ENCODE measurements at places on chromosomes 3 and 15.

DNA sequence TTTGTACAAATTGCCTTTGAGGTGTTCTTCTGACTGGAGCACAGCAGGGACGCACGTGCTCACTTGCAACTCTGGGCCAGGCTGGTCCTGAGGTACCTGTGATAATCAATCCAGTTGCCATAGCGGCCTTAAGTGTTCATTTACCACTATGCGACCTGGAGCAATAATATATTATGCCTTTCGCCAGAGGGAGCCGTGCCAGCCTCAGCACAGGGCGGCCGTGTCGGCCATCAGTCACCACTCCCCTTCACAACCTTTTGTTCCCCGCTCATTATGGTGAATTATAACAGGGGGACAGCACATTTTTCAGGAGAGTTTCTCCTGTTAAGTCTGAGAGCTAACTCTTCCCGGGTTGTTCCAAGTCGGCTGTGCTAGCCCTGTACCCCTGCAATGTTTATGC is 289.7 kb downstream of the RORA start:
- DNase-seq: no peak

DNA sequence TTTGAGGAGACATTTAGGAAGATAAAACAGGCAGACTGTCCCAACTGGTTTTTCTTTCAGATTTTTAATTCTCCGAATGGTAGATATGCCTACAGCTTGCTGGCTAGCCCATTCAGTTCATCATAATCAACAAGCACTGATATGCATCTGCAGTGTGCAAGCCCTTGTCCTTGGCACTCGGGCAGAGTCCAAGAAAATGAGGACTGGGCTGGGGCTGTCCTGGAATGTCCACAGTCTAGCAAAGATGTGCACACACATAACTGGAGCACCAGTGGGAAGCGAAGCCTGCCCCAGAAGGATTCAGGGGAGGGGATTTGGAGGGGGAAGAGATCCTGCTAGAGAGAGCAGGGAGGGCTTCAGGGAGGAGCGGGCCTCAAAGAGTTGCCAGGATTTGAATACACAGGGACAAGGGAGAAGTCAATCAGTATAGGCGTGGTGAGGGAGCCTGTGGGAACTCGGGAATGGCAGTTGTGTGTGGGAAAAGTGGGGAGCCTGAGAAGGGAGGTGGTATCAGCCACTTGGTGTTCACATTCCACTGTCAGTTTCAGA is 8.7 kb downstream of the FAH start:
- no peak for DNase-seq

DNA sequence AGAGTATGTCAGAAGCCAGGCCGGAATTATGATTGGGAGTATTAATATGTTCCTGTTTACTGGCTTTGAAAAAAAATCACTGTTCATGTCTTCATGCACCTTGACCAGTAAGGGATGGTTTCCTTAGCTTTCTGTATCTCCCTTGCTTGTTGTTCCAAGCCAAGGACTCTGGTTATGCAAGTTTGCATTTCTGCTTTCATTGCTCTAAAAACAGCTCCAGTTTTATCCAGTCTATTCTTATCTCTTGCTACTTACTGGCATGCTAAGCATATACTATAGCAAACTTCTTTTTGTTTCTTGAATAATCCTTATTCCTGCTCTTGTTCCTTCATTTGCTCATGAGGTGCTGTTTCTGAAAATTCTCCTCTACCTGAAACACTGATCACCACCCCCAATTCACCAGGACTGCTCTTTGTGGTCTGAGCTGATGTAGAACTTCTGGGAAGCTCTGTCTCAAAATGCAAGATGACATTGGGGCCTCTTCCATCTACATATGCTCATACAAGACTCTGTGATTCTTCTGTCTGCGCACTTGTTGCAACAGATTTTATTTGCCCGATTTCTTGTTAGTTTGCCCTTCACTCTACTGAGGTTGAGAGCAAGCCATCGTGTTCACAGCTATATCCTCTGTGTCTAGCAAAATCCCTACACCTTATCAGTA is 173.0 kb downstream of the EBLN2 start:
- DNase-seq: no peak

GRCh38 chr15:62858343-62858742 is 184.2 kb upstream of the TPM1 start:
- DNase-seq: no peak

GRCh38 chr3:146679995-146680394 is 74.8 kb upstream of the PLSCR5 start:
- DNase-seq: no peak

GRCh38 chr3:177060492-177060891 is 136.8 kb downstream of the TBL1XR1 start:
- DNase-seq: peak; percentile 11

DNA sequence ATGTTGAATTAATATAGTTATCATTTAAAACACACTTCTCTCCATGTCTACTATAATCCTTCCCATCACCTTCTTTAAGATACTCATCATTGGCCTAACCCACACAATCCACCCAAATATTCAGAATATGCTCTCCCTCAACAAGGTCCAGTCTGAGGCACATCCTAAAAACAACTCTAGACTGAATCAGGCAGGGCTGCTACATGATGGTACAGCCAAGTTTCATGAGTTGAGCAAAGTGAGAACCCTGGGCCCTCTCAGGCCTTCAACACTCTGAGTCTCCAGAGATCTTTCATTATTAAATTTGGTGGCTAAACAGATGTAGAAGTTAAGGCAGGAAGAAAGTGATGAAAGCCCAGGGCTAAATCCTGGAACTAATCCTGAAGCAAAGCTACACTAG is 16.2 kb downstream of the ZNF148 start:
- DNase-seq: no peak

- DNase-seq: no peak
Measured at GRCh38 chr3:78494851-78495250, 1272.9 kb downstream of the ROBO1 start.

- no peak for DNase-seq
Measured at GRCh38 chr3:39202094-39202493, 9.7 kb upstream of the XIRP1 start.

GRCh38 chr15:91192285-91192684 is 92.2 kb downstream of the SV2B start:
- peak; percentile 11 for DNase-seq

DNA sequence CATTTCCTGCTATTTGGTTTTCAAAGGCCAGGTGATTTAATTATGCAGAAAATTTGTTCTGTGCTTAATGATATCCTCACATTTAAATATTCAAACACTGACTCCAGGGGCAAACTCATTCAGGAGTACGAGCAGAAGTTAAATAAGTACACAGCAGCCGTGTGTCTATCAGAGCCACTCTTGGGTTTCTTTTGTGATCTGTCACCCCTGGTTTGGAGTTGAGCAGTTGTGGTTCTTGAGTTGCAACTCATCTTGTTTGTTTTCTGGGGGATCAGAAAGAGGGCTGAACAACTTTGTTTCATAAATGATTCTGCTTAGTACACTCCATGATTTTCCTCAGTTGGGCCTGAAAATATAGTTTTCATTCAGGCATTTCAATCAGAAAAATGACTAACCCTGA is 25.7 kb upstream of the PPP4R2 start:
- no peak for DNase-seq

DNA sequence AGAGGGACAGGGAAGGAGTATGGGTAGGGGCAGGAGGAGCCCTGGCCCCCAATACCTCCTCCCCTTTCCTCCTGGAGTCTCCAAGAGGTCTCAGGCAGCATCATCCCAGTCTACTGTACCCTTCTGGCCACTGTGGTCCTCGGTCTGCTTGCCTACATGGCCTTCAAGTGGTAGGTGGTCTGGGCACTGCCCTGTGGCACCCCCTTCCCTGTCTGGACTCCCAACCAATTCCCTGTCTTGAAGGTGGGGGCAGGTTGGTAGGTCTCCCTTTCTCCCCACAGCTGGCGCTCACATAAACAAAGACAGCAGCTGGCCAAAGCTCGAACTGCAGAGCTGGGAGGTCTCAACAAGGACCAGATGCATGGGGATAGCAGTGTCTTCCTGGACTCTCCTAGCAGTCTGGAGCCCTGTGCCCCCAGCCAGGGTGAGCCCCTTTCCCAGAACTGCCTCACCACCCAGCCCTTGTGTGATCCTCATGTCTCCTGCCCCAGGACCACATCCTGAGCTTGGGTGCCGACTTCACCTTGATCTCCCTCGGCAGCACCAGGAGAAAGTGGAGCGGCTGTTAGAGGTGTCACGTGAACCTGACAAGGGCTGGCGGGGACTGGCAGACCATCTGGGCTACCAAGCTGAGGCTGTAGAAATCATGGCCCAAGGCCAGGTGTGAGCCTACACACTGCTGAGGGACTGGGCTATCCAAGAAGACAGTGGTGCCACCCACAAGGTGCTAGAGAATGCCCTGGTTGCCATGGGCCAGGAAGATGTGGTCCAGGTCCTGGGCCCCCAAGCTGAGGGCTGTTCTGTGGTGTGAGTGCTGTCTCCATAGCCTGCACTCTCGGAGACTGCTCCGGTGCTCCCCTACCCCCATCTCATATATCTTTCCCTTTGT is 33.1 kb downstream of the NBEAL2 start:
- no peak for DNase-seq

DNA sequence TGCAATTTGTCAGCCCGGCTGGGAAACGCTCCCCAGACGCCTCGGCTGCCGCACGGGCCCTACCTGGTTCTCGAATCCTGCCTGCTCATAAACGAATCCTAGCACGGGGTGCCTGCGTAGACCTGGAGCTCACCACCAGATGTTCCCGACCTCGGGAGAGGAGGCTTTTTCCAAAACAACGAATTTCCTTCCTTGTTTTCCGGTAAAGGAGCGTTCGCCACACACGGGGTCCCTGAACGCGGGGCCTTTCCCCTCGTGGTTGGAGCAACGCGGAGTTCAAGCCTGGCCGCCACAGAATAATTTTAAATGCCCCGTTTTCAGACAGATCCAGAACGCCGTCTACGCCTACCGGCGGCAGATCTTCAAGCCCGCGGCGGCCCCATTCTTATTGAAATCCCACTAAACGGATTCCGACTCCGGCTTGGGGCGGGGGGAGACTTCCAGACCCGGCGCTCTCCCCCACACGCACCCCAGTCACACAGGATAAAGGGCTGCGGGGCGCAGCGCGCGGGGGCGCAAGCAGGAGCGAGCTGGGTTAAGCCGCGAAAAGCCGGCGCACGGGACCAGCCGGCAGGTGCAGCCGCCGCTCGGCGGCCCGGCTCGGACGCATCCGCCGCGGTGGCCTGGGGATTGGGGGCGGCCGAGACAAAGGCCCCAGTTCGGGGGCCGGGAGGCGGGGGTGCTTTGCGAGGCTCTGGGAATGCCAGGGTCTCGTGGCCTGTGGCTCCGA is 895 bp downstream of the GATA2 start:
- DNase-seq: no peak

GRCh38 chr15:85788771-85789495 is 5.8 kb downstream of the KLHL25 start:
- DNase-seq: peak; percentile 5

- no peak for DNase-seq
Measured at GRCh38 chr3:30742796-30743619, 136.6 kb downstream of the TGFBR2 start.

DNA sequence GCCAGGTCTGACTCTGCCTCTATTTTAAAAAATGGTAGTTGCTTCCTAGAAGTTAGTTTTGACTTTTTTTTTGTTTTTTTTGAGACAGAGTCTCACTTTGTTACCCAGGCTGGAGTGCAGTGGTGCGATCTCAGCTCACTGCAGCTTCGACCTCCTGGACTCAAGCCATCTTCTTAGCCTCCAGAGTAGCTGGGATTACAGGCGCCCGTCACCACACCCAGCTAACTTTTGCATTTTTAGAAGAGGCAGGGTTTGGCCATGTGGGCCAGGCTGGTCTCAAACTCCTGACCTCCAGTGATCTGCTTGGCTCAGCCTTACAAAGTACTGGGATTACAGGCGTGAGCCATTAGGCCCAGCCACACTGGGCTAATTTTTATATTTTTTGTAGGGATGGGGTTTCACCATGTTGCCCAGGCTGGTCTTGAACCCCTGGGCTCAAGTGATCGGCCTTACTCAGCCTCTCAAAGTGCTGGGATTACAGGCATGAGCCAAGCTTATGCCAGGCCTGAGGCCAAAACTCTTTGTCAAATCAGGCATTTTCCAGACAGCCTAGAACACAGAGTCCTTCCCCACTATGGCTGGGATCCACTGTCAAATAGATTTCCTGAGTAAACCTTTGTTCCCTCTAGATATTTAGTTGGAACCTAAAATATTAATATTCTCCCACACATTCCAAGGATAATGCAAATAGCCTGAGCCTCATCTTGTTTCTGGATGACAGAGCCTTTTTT is 13.7 kb downstream of the C3orf62 start:
- no peak for DNase-seq

- DNase-seq: no peak
Measured at GRCh38 chr15:44157679-44158078, 37.4 kb downstream of the FRMD5 start.

All from GM13977 (cell line).